ENCODE measurements at places on chromosomes 1 and 21. TPM values are rescaled to one million over a fixed set of nuclear protein-coding genes. Genes with fewer than 3 reads are reported as not detected.

- DNase-seq = no peak
These were observed 4.3 kb downstream of the SERTAD4 start for GRCh38 chr1:210236840-210237409.

DNA sequence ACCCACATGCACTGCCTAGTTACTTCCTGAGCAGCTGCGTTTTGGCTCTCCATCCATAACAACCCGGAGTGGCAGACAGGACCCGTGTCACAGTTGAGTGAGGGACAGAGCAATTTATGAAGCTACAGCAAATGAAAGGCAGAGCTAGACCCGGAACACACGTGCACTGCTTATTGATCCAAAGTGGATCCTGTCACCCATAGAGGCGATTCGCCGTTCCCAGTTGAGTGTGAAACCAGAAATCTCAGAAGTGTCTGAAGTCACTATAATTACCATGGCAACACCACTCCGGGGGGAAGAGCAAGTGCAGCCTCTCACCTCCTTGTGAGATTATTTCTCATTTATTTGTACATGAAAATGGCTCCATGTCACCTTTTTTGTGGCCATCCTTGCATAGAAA is 365.2 kb downstream of the DSCAM start:
- DNase-seq = no peak

GRCh38 chr1:93700532-93701469 is 19.2 kb upstream of the BCAR3 start:
- no peak for DNase-seq

GRCh38 chr1:205354259-205355074 is 2.3 kb downstream of the KLHDC8A start:
- no peak for DNase-seq

- DNase-seq = no peak
These were observed 16.7 kb downstream of the SOAT1 start for GRCh38 chr1:179310291-179310690.

DNA sequence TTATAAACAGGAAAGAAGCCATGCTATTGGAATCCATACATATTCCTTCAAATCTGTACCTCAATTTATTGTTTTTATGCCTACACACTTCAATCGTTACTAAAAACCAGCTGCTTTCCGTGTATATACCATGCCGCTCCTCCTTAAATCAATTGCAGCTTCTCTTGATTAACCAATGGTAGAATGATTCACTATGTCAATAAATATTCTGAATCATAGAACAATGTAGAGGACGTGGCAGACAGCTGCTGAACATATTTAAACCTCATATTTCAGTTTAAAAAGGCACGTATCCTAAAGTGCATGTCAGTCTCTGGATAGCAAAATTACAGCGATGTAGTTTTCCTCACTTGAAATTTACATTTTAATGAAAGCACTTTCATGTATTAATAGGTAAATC is 100.4 kb downstream of the MRPL39 start:
- no peak for DNase-seq

DNA sequence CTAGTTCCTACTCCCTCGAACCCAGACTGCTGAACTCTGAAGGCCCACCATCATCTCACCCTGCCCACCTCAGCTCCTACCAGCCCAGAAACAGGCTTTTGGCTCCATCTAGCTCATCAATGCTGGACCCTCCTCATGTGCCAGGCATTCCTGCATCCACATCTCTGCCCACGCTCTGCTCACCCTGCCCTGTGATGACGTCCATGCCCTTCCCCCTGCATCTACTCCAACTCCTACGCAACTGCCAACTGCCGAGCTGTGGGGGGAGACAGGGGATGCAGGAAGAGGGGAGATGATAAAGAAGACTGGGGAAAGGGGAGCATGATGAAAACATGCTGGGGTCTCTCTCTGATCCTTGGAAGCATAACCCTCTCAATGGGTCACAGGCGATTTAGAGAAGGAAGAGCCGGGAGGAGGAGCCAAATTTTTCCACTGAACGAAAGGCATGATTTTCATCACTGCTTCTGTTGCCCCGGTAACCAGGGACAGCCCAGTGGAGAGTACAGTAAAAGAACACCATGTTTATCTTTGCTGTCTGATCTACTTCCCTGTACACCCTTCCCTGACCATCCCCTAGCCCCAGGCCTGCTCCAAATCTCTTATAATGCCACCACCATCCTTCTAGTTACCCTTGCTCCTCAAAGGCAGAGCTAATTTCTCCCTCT is 44.3 kb downstream of the CD34 start:
- no peak for DNase-seq

GRCh38 chr1:181350131-181350530 is 133.2 kb upstream of the CACNA1E start:
- no peak for DNase-seq

GRCh38 chr1:95197616-95198252 is 36.3 kb upstream of the RWDD3 start:
- no peak for DNase-seq

- no peak for DNase-seq
These were observed at the start of gene HES2 for GRCh38 chr1:6419804-6420453. HES2 (minus strand) TSS chr1:6419919; CDS start chr1:6419820, 99 bp downstream.

GRCh38 chr21:42836767-42837301 is 42.5 kb downstream of the WDR4 start:
- DNase-seq = no peak

- DNase-seq = no peak
These were observed 57.0 kb upstream of the PRDM2 start for GRCh38 chr1:13643017-13643416.

- DNase-seq = no peak
These were observed 68.1 kb downstream of the ALPL start for GRCh38 chr1:21577324-21577723.

GRCh38 chr1:147189514-147189913 is 17.2 kb upstream of the PRKAB2 start:
- DNase-seq = no peak

DNA sequence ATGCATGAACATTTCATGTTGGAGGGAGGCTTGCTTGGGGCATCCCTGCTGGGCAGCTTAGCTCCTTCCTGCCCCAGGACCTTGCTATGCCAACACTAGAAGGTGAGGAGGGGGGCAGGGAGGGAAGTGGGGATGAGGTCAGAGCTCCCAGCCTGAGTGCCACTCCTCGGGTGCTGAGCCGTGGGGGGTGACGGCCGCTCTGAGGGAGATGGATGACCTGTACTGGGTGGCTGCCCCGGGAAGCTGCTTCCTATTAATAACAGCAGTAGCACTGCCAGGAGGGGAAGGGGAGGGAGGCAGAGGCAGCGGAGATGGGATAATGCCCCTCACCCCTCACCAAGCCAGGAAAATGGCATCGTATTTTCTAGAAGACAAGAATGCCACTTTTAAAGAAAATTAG is 60.6 kb downstream of the UBIAD1 start:
- DNase-seq = no peak

VAV3 gene
- 1.3 TPM for polyA plus RNA-seq

OR2T29 gene
- polyA plus RNA-seq = not detected
